LHCN-M2 (cell line): ENCODE measurements at places on chromosomes 16 and 17. TPM values are rescaled to one million over a fixed set of nuclear protein-coding genes. Genes with fewer than 3 reads are reported as not detected.

Gene PROCA1
- 1.2 and 2.4 TPM in 2 replicates for total RNA-seq

GRCh38 chr17:61227866-61228265 lies 171.8 kb upstream of the TBX2 start:
- no peak for DNase-seq

GRCh38 chr17:75457047-75457654 lies 716 bp downstream of the TMEM94 start:
- DNase-seq, result peak; percentile 59

DNA sequence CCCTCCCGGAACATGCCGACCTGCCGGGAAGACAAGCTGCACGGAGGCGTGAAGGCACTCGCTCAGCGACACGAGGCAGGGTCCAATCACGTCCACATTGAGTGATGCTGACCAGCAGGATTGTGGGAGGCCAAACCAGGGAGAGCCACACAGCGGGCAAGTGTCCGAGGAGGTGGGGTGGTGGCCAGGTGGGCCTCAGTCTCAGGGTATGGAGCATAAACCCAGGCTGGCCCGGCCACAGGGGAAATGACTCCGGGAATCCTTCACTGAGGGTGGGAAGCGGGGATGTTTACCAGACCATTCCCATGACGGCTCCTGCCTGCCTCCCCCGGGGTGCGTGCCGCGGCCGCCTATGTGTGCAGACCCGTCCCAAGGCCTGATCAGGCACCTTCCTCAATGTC lies 62.5 kb downstream of the RPH3AL start:
- DNase-seq, result no peak

- no peak for DNase-seq
Observed at GRCh38 chr17:7024402-7024785, 1.5 kb downstream of the BCL6B start.

GRCh38 chr17:50830994-50831393 lies 4.4 kb upstream of the WFIKKN2 start:
- no peak for DNase-seq

Gene CMTM3
- total RNA-seq, result 25.5 and 30.2 TPM in 2 replicates

DNA sequence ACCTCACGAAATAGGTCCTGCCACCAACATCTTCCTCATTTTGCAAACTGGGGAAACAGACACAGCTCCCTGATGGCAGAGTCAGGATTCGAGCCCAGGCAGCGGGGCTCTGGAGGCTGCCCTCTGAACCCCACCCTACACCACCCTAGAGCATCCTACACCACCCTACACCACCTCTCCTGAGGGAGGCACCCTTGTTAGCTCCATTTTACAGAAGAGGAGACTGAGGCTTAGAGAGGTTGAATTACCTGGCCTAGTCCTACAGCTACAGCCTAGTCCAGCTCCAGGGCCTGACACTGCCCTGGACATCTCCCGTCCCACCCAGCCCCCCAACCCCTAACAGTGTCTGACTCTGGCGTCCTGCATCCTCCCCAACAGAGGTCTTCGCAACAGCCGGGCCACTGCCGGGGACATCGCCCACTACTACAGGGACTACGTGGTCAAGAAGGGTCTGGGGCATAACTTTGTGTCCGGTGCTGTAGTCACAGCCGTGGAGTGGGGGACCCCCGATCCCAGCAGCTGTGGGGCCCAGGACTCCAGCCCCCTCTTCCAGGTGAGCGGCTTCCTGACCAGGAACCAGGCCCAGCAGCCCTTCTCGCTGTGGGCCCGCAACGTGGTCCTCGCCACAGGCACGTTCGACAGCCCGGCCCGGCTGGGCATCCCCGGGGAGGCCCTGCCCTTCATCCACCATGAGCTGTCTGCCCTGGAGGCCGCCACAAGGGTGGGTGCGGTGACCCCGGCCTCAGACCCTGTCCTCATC lies 3.2 kb upstream of the NECAB2 start:
- DNase-seq, result no peak

Gene DNASE1L2
- 1.4 and 2.2 TPM in 2 replicates for total RNA-seq

Gene TERB1
- not detected in 2 replicates for total RNA-seq

GRCh38 chr17:59800530-59800942 lies 92.2 kb downstream of the TUBD1 start:
- DNase-seq, result peak; percentile 35

GRCh38 chr17:15048381-15048780 lies 216.7 kb downstream of the PMP22 start:
- no peak for DNase-seq

GRCh38 chr17:21283482-21284318 lies 811 bp upstream of the MAP2K3 start:
- DNase-seq, result no peak

Gene ARL17B
- 11.3 and 14.9 TPM in 2 replicates for total RNA-seq

DNA sequence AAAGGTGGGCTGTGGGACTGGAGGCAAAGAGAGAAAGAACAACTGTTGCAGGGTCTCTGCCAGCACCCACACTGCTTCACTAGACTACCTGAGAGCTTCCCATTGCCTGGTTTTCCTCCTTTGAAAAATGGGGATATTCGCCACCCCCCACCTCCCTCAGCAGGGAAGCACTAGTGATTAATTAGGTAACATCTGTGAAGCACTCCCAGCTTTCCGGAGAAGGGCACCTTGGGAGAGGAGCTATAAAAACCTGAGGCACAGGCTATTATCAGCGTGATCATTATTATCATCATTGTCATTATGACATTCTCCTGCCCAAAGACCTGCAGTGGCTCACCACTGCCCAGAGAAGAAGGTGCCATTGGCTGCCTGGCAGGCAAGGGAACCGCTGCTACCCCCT lies 83.5 kb downstream of the XYLT1 start:
- no peak for DNase-seq

- DNase-seq, result no peak
Observed at GRCh38 chr16:81170824-81171223, 67.7 kb upstream of the BCO1 start.

Gene RNPS1
- 175 and 178 TPM in 2 replicates for total RNA-seq

DNA sequence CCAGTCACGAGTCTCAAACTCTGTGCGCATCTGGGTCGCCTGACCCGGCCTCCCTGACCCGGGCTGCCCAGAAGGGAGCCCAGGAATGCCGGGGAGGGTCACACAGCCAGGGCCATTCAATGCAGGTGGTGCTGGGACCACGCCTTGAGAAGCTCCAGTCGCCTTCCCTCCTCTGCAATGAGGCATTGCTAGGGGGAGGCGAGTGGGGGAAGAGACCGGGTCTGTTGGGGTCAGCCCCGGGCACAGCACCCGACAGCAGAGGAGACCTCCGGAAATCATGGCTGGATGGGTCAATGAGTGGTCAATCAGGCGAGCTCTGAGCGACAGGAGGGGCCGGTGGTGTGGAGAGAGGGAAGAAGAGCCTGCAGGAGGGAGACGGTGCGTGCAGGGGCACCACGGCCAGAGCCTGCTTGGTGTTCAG lies 13.3 kb downstream of the JPH3 start:
- no peak for DNase-seq

Gene SPECC1
- total RNA-seq, result 16.9 and 19.9 TPM in 2 replicates

Gene PLEKHM1
- 27.2 and 30.0 TPM in 2 replicates for total RNA-seq

DNA sequence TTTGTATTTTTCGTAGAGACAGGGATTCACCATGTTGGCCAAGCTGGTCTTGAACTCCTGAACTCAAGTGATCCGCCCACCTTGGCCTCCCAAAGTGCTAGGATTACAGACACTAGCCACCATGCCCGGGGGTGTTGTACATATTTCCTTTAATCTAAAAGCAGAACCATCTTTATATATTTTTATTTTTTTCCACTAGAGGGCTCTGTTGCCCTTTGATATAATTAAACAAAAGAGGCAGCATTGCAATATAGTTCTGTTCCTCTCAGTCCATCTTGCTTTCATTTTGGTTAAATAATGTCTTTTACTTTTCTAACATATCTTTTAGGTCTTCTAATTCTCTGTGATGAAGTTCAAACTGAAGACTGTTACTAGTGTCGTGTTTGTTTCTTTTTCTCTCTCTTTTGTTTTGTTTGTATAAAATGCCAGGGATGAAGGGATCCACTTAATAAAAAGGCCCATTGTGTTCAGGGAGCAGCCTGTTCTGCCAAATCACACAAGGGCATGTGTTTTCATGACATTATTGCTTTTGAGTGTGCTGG lies 23.4 kb downstream of the WWOX start:
- DNase-seq, result peak; percentile 72

- DNase-seq, result no peak
Observed at GRCh38 chr17:54099221-54099620, 276.5 kb downstream of the KIF2B start.

- DNase-seq, result peak; percentile 53
Observed at GRCh38 chr16:2971985-2972784, 3.0 kb downstream of the PAQR4 start.

DNA sequence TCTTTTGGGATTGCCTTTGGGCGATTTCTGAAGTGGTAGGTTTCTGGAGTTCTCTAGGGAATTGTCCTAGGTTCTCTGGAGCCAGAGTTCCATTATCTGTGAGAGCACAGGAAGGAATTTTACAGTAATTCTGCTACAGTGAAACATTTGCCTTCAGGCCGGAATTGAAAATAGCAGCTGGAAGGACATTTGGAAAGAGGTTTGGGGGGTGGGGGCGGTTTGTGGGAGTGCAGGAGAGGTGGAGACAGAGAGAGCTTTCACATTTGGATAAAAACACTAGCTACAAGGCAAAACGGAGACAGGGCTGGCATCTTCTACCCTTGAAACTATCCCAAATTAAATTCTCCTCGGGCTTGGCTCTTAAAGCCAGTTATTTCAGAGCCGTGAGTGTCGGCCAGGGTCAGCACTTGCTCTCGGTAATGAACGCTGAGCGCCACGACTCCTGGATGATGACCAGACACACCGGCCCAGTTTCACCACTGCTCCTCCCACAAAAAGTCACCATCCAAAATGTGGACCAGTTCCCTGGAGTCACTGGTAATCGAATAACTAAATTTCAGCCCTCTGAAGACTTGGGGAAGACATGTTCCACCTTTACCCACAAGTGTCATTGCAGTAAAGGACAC lies 67.7 kb upstream of the TANC2 start:
- DNase-seq, result peak; percentile 85

GRCh38 chr17:2644971-2645370 lies 51.5 kb downstream of the PAFAH1B1 start:
- no peak for DNase-seq

GRCh38 chr16:8848231-8848938 lies 20.4 kb downstream of the CARHSP1 start:
- no peak for DNase-seq
